ENCODE measurements at places on chromosomes 12 and 14.

DNA sequence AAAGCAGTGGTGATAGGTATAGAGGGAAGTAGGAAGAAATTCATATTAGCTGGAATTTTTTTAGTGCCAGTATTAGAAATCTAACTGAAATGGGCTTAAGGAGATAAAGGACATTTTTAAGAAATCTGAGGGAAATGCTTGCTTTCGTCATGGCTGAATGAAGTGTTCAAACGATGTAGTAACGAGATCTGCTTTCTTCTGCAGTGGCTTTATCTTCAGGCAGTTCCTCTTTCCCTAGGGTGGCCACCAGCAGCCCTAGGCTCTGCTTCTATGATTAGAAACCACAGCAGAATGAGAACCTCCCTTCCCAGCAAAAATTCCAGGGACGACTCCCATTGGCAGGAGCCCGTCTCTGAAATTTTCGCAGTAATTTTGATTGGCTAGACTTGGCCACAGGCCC lies 163.9 kb upstream of the FRMD6 start:
- peak; percentile 27 for DNase-seq

DNA sequence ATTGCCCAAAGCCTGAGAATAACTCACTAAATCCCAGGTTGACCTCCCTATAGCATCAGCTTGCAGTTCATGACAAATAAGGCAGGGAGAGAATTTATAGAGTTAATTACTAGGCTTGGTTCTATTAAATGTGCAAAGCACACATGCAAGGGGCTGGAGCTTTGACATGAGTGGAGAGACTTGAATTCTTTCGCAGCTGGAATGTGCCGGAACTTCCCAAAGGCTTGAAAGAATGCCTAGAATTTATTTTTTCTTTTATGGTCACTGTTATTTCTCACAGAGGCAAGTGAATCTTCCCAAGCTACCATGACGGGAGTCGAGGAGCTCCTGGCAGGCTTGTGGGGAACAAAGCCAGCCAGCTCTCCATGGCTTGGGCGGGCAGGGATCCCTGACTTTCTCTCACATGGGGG lies 95.5 kb upstream of the USP44 start:
- no peak for DNase-seq

DNA sequence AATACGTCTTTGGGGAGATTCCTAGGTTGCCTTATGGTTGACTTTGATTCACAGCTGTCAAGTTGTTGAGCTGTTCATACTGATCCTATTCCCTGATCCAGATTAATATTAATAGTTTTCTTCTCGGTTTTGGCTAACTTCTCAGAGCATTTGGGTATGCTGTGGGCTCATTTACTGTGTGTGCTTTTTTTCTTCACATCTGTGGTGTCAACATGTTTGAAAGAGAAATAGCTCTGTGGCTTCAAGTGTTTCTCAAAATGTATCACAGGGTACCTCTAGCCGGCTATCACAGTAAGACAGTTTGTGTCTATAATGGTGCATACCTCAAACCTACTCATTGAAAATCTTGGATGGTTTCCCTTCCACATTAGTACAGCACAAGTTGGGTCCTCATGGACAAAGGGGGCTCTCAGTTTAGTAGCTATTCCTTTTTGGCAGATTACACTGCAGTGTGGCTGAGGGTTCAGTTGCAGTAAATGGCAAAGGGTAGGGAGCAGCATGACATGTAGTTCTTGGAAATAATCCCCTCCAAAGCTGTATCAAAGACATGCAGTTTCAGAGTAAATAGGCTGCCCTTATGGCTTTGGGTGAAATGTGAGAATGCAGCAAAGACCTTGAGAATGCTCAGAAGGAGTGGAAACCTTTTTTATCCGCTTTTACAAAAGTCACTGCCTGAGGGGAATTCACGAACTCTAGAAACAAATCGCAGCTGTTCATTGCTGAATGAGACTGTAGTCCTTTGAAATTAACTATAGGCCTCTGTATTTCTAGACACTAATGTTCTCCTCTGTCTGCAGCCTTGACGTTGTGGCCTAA lies 102.4 kb upstream of the ATF1 start:
- DNase-seq: no peak

DNA sequence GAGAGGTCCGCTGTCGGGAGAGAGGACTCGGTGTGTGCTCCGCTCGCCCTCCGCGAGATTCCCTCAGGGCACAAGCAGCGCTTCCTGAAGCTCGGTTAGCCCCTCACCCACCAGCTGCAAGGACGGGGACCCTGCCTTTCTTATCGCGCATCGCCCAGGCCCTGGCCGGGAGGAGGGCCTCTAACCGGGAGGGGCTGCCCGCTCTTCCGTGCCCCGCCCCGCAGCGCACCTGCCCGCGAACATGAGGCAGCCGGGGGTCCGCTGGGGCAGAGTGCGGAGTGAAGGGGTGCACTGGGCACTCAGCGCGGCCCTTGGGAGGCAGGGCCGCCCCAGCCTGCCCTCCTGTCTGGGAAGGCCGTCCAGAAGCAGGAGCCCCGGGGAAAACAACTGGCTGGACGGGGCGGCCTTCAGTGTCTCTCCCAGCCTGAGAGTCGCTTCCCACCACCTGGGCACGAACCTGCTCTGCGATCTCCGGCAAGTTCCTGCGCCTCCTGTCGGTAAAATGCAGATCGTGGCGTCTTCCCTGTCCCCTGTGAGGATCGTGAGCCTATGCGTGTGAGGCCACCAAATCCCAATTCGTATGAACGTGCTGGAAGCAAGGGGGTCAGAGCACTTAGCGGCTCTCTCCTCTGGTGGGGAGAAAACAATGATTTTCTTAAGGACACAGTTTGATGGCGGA lies 28.0 kb upstream of the ADIPOR2 start:
- DNase-seq: peak; percentile 57

- no peak for DNase-seq
Observed at GRCh38 chr12:53058674-53059433, 9.0 kb downstream of the TNS2 start.

DNA sequence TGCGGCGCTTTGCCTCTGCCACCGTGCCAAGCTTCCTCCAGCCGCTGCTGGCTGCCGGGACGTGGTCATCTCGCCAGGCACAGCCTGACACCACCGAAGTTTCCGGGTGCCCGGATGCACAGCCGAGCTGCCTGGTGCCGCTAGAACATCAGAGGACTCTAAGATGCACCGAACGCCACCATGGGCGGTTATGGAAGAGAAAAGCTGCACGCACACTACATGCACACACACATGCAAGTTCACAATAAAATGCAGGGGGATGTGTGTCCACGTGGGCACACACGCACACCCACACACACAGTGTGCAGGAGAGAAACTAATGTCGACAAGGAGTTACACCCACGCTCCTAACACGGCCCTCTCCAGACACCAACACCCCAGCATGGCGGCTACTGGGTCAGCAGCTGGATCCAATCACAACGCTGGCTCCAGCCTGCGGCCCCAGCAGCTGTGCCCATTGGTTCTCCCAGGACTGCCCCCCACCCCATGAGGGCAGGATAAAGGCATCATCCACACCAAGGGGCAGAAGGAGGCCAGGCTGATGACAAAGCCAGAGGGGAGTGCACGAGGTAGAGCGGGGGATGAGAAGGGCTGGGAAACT lies 82.7 kb downstream of the BCL11B start:
- DNase-seq: no peak

DNA sequence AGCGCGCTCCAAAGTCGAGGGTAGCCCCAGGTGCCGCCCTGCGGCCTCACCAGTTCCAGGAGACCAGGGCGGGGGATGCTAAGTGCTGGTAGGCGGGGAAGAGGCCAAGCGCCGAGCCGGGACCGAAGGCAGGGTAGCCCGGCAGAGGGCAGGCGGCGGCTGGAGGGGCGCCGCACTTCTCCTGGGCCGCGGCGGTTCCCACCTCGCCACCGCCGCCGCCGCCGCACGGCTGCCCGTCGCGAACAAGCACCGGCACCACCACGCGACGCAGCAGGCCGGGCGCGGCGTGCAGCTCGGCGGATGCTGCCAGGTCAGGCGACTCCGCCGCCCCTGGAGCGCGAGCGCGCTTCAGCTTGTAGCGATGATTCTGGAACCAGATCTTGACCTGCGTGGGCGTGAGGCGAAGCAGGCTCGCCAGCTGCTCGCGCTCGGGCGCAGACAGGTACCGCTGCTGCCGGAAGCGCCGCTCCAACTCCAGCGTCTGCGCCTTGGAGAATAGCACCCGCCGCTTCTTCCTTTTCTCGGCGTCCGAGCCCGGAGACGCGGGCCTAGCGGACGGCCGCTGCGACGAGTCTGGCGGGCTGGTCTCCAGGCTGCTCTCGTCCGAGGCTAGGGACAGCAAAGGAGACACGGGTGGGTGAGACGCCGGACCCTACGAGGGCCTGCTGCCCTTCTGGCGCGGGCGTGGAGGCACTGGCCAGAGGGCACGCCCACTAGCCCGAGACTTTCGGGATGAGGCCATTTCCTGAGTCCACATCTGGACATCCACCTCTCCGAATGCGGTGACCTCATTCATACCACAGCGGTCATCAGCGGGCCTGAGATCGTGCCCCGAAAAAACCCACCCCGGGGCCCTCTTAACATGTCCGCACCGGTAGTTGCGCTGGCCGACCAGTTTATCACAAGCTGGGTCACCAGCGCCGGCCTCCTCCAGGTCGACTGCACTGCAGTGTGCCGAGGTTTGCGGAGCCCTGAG lies 1.3 kb downstream of the NKX2-8 start:
- peak; percentile 15 for DNase-seq

DNA sequence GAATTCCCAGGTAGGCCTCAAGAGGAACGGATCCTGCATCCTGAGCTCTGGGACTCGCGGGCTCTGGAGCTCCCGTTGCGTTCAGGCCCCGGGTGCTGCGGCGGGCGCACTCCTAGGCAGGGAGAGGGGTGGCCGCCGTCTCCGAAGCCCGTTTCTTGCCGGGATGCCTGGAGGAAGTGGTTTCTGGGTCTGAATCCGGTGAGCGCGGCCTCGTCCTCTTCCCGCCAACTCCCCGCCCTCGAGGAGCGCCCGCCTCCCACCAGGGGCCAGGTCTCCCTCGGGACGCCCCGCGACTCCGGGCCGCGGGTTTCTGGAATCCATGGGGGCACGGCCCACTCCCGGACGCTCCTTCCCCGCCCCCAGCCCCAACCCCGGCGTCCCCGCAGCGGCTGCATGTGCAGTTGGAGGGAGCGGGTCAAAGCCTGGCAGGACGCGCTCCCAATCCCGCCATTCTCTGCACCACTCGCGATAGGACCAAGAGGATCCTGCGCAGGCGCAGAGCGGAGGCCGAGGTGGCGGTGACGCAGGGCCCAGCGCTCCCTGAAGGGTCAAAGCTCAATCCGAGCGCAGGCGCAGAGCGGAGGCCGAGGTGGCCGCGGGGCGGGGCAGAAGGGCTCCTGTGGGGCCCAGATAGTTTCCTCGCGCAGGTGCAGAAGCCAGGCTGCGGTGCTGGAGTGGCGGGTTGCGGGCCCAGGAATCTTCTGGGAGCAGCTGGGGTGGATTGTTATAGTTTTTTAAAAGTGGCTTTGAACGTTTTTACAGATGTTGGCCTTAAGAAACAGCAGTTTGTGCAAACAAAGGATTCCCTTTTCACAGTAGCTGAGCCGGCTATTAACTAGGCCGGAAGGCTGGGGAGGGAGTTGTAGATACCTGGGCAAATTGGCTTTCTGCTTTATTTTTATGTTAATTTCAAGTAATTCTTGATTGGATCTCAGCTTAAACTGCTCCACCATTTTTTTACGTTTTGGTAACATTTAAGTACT lies 796.4 kb downstream of the AACS start:
- no peak for DNase-seq

- DNase-seq: peak; percentile 70
Observed at GRCh38 chr12:109927622-109928021, 27.5 kb downstream of the TCHP start.

GRCh38 chr12:46674800-46675199 lies 151.0 kb downstream of the SLC38A4 start:
- no peak for DNase-seq

DNA sequence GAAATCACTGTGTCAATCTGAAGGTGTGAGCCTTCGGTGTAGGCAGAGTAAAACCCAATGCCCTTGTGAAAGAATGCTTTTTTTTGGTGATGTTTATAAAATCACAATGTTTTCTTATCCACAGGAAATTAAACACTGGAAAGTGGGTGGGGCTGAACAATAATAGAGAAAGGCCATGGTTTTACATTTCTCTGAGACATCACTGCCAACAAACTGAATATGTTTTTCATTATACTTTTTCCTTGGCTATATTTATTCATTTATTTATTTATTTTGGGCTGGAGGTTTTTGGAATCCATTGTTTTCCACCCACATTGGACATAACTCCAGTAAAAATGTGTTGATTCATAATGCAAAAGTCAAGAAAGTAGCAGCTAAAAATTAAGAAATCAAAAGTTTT lies 16.9 kb downstream of the LRRK2 start:
- no peak for DNase-seq

GRCh38 chr14:74491956-74492775 lies 939 bp downstream of the NPC2 start:
- peak; percentile 76 for DNase-seq

DNA sequence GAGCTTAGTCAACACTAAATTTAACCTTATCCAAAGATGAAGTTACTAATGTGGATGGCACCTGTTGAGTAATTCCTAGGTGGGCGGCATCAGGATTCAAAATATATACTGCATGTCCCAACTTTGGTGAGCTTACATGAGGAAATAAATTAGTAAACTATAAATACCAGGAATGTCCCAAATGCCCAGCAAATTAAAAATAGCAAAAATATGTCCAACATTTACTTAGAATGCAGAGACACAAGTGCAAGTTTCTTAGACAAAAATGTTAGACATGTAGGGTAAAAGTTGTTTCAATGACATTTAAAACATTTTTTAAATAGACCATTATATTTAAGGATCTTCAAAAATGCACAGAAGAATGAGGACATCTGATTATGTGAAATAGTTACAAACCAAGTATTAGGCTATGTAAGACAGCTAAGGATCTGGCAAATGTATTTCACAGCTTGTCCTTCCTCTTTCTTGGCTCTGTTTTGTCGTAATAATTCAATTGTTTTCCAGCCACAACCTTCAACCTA lies 115.9 kb downstream of the NAV3 start:
- DNase-seq: no peak

DNA sequence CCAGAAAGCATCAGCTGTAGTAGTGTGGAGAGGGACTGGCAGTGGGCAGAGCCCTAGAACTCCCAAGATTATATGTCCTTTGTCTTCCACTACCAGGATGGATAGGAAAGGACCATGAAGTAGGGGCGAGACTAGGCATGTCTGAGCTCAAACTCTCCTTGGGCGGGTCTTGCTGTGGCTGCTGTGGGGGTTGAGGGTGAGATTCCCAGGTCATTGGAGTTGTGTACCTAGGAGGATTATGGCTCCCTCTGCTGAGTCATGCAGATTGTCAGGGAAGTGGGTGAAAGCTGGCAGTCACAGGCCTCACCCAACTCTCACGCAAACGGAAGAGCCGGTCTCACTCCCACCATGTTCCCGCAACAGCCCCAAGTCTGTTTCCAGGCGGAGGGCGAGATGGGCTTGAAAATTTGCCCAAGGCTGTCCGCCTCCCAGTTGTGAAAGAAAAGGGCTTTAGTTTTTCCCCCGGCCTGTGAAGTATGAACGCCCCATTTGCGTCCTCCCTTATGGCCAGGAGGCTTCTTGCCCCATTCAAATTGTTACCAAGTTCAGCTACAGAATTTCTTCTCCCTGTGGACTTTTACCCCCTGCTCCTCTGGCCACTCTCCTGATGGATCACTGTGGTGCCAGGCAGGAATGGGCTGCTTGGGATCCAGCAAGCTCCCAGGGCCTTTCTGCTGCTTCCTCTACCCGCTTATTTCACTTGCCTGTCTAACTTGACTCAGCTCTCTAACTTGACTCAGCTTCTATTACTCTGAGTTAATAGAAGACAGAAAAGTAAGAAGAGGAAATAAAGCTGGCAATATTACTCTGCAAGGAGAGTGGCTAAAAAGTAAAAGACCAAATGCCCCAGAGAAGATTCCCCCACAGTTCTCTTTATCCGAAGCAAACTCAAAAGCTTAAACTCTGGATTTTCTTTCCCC lies 159.3 kb downstream of the SLC2A13 start:
- DNase-seq: no peak

Data from hematopoietic multipotent progenitor cell treated with erythropoietin and hydrocortisone succinate and interleukin-3 and kit ligand, for 6 days (in vitro differentiated cells).